ENCODE measurements at places on chromosomes 2 and 18. TPM values are rescaled to one million over a fixed set of nuclear protein-coding genes. Genes with fewer than 3 reads are reported as not detected.

GIGYF2 gene
- total RNA-seq, result 66.3 TPM

GRCh38 chr18:23357996-23358594, 95.0 kb upstream of the RIOK3 start:
- DNase-seq, result peak; percentile 38

- no peak for DNase-seq
Measured at GRCh38 chr2:187857826-187858225, 303.6 kb upstream of the TFPI start.

GRCh38 chr2:54675738-54676137, 47.7 kb upstream of the EML6 start:
- no peak for DNase-seq

DNA sequence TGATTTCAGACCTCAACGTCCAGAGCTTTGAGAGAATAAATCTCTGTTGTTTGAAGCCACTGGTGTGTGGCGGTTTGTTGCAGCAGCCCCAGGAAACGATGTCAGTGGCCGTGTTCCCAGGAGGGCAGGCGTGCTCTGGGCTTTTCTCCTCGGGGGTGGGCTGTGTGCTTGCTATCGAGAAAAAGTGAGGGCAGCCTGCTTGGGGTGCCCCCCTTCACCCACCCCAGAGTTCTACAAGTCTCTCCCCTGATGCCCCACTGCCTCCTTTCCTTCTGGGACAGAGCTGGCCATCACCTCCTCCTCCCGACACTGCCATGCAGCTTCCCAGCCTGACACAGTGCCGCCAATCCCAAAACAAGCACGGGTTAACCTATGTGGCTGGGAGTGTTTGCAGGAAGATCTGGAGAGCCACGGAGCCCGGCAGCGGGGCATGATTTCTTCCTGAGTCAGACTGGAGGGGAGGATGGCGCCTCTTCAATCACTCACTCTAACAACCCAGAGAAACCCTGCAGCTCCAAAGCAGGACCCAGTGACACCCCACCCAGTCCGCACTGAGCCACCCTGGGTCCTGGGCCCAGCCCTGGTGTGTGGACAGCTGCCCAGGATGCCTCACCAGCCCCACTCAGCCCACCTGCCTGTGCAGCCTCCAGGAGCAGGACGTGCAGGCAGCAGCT, 213.7 kb upstream of the RAB6C start:
- no peak for DNase-seq

All from left colon (tissue), 2 donors.